ENCODE measurements at places on chromosomes 3 and 15. TPM values are rescaled to one million over a fixed set of nuclear protein-coding genes. Genes with fewer than 3 reads are reported as not detected.

The TMEM202 gene
- not detected for total RNA-seq

DNA sequence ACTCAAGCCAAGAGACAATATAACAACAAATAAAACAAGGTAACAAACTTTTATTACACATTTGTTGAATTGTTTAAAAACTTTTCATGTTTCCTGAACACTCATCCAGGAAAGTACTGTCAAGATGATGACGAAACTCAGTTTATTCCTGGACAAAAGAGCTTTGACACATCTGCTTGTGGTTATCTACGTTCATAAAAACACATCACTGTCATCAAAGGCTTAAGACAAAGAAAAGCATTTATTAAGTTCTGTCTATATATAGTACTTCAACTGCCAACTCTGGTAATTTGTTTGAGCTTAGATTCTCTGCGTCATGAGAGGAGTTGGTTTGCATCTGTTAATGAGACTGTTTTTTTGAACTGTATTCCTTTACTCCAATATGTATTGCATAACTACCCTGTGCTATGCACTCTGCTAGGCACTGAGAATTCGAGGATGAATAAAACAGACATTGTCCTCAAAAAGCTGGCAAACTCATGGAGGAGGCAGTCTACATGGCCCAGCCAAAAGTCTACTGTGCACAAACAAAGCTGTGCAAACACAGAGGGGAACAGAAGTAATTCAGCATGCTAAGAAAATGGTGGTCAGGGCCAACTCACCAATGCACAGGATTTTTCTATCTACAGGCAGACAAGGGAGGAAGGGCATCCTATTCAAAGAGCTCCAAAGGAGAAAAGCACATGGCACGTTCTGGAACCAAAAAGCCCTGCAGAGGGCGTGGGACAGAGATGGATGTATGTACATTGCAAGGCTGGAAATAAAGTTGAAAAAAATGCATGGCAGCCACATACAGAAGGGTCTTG lies 21.5 kb downstream of the PLD1 start:
- DNase-seq, result no peak

GRCh38 chr3:127887321-127887720 lies 27.7 kb upstream of the KBTBD12 start:
- DNase-seq, result no peak

GRCh38 chr15:85100186-85100937 lies 118.7 kb downstream of the PDE8A start:
- DNase-seq, result no peak

- DNase-seq, result no peak
Measured at GRCh38 chr15:76974456-76975036, 20.4 kb upstream of the PSTPIP1 start.

The ROPN1 gene
- 0.16 TPM for total RNA-seq

- no peak for DNase-seq
Measured at GRCh38 chr15:42094512-42094963, at the start of gene PLA2G4D. Gene PLA2G4D (minus strand): TSS chr15:42094562. CDS start chr15:42094459, 103 bp downstream.

DNA sequence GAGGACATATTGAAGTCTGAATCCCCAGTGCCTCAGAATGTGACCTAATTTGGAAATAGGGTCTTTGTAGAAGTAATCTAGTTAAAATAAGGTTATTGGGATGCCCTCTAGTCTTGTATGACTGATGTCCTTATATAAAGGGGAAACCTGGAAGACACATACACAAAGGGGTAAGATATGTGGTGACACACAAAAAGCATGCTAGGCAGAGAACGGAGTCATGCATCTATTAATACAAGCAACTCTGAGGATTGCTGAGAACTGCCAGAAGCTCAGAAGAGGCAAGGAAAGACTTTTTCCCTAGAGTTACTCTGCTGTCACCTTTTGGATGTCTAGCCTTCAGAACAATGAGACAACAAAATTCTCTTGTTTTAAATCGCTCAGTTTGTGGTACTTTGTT lies 58.1 kb upstream of the TMEM108 start:
- no peak for DNase-seq

Measured in occipital lobe (tissue), 3 donors.